ENCODE measurements at places on chromosomes 13 and 19. TPM values are rescaled to one million over a fixed set of nuclear protein-coding genes. Genes with fewer than 3 reads are reported as not detected.

- no peak for DNase-seq
Measured at GRCh38 chr19:15471639-15472101, 7.3 kb upstream of the RASAL3 start.

ZNF723 gene
- total RNA-seq, result not detected

FAM124A gene
- 7.0 TPM for total RNA-seq

YJEFN3 gene
- 0.28 TPM for total RNA-seq

- no peak for DNase-seq
Measured at GRCh38 chr13:39587939-39588338, 15.1 kb downstream of the LHFPL6 start.

SLITRK6 gene
- total RNA-seq, result not detected

DNA sequence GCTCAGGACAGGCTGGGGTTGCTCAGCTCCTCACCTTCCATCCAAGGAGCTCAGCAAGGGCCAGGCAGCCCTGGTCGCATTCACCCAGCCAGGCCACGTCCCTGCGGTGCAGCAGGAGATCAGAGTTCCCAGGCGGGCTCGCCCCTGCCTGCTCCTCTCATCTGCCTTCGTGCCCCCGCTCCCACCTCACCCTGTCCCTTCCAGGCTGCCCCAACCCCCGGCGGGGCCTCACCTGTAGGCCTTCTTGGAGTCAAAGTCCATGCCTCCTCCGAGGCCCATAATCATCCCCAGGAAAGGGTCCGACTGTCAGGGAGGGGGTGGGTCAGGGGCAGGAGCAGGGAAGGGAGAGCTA is 1.3 kb upstream of the RINL start:
- no peak for DNase-seq

MCOLN1 gene
- 3.8 TPM for total RNA-seq

UBE2L5 gene
- not detected for total RNA-seq

DNA sequence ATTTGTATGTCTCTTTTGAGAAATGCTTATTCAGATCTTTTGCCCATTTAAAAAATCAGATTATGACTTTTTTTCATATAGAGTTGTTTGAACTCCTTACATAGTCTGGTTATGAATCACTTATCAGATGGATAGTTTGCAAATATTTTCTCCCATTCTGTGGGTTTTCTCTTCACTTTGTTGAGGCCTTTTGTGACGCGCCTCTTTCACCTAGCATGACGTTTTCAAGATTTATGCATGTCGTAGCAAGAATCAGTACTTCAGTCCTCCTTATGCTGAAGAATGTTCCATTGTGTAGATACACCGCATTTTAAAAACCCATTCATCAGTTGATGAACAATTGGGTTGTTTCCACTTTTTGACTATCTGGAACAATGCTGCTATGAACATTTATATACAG is 13.4 kb downstream of the PABPC3 start:
- DNase-seq, result no peak

GRCh38 chr19:20351244-20351643 is 184.2 kb downstream of the ZNF486 start:
- no peak for DNase-seq

- no peak for DNase-seq
Measured at GRCh38 chr19:6587998-6588507, 2.9 kb downstream of the CD70 start.

Measured in pulmonary artery endothelial cell (primary cell).